C1 segment of cervical spinal cord (tissue), 14 donors: ENCODE measurements at places on chromosomes 7 and 10.
A peak's percentile ranks its signal among the peaks of the same experiment; 100 is the strongest.

- DNase-seq: no peak
Measured at GRCh38 chr7:105151152-105151551, 137.1 kb downstream of the KMT2E start.

DNA sequence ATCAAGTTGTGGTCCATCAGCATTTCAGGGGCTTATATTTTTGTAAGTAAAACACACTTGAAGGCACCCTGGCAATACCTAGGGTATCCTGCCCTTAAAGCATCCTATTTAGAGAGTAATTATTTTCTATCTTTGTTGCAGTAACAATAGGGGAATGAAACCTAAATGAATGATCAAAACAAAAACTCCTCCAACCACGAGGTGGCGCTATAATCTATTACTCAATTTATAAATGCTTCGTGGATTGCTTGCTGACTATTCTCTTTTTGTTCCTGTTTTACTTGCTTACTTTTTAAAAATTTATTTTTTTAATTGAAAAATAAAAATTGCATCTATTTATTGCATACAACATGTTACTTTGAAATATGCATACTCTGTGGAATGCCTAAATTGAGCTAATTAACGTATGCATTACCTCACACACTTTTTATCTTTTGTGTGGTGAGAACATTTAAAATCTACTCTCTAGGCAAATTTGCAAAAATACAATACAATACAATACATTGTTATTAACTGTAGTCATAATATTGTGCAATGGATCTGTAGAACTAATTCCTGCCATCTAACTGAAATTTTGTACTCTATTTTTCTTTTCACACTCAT is 147.7 kb upstream of the BMPER start:
- DNase-seq: no peak

GRCh38 chr10:129536336-129536735 is 69.3 kb downstream of the MGMT start:
- DNase-seq: no peak

GRCh38 chr7:100573691-100574361 is at the start of gene SAP25:
Gene SAP25 (minus strand): TSS chr7:100573900. CDS start chr7:100573742, 158 bp downstream.
- no peak for DNase-seq

DNA sequence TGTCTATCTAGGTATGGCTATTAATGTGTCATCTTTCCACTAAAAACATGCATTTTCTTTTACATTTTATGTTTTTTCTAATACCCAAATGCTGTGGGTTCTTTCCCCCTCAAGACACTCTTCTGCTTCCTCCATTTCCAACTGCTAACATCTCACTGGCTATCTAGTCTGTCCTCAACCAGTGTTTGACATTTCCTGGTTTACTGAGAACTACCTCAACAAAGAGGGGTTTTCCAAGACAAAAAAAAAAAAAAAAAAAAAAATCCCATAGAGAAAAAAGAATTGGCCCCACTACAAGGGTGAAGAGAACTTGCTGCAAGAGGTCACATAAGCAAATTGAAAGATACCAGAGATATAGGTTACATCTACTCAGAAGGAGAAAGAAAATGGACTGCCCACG is 359.7 kb downstream of the CRPPA start:
- no peak for DNase-seq

GRCh38 chr10:71223347-71224058 is 11.1 kb downstream of the UNC5B start:
- DNase-seq: peak; percentile 35

DNA sequence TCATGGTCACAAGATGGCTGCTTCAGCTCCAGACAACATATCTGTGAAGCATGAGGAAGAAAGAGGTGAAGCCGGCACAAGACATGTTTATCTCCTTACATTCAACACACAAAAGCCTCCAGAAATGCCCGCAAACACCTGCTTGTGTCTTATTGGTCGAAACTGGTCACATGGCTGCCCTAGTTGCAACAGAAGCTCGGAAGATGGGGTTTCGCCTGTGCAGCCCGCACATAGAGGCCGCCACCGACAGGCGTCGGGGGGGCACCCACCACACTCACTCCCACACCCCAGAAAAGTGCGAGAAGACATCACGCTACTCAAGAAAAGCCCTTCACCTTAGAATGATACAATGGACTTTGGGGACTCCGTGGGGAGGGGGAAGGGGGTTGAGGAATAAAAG is 63.0 kb upstream of the MGMT start:
- no peak for DNase-seq

GRCh38 chr7:151339651-151340382 is 1.8 kb upstream of the NUB1 start:
- no peak for DNase-seq

- no peak for DNase-seq
Measured at GRCh38 chr10:29753283-29753682, 118.5 kb upstream of the SVIL start.

- no peak for DNase-seq
Measured at GRCh38 chr10:86586516-86586915, 64.9 kb upstream of the WAPL start.

- DNase-seq: no peak
Measured at GRCh38 chr10:49212076-49212475, 23.9 kb upstream of the TMEM273 start.

- no peak for DNase-seq
Measured at GRCh38 chr10:62744136-62744535, 60.4 kb upstream of the ADO start.

- DNase-seq: no peak
Measured at GRCh38 chr10:132882069-132882951, 60.1 kb downstream of the CFAP46 start.

DNA sequence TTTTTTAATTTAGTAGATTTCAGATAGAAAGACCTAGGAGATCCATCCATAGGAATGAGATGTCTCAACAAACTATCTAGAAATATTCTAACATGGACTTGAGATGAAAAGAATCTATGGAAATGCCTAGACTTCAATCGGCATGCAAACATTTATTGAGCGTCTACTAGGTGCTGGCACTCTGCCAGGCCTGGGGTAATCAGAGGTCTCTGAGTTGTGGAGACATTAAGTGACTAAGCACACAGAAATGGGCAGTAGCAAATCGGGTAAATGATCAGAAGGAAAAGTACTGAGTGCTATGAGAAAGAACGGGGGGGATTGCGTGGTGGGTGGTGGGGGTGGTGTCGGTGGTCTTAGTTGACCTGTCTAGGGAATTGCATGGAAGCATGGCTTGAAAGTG is 466.6 kb downstream of the GALNT17 start:
- DNase-seq: no peak

- DNase-seq: no peak
Measured at GRCh38 chr10:33550811-33551210, 216.3 kb upstream of the NRP1 start.

DNA sequence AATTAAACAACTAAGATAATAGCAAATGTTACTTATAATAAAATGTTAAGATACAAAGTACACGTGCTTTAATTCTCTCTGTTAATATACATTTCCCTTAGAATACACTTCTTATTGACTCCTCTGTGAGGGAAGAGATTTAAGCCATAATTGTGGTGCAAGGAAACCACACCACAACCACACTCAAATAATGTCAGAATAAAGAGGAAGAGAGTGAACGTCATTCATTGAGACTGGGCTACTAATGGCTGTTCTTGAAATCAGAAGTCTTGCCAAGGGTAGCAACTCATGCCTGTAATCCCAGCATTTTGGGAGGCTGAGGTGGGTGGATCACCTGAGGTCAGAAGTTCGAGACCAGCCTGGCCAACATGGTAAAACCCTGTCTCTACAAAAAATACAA is 10.0 kb downstream of the FAM171A1 start:
- DNase-seq: no peak

GRCh38 chr7:68963552-68963951 is 634.7 kb upstream of the AUTS2 start:
- no peak for DNase-seq

GRCh38 chr7:155467846-155468784 is 10.2 kb downstream of the EN2 start:
- peak; percentile 78 for DNase-seq

DNA sequence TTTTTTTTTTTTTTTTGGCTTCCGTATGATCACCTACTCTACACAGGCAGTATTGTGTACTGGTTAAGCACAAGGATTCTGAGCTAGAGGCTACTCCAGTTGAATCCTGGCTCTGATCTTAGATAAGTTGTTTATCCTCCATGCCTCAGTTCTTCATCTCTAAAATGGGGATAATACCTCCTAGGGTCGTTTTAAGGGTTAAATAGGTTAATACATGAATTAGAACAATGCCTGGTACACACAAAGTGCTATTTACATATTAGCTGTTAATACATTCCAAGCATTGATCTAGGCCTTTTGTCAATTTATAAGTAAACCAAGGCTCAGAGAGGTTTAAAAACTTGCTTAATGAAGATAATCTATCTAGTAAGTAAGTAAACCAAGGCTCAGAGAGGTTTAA is 59.0 kb downstream of the ST7 start:
- DNase-seq: no peak

- DNase-seq: no peak
Measured at GRCh38 chr7:148954766-148955165, 70.7 kb upstream of the EZH2 start.

GRCh38 chr10:13016426-13016825 is 14.9 kb upstream of the CCDC3 start:
- no peak for DNase-seq

- no peak for DNase-seq
Measured at GRCh38 chr10:56449770-56450169, 88.7 kb upstream of the ZWINT start.

DNA sequence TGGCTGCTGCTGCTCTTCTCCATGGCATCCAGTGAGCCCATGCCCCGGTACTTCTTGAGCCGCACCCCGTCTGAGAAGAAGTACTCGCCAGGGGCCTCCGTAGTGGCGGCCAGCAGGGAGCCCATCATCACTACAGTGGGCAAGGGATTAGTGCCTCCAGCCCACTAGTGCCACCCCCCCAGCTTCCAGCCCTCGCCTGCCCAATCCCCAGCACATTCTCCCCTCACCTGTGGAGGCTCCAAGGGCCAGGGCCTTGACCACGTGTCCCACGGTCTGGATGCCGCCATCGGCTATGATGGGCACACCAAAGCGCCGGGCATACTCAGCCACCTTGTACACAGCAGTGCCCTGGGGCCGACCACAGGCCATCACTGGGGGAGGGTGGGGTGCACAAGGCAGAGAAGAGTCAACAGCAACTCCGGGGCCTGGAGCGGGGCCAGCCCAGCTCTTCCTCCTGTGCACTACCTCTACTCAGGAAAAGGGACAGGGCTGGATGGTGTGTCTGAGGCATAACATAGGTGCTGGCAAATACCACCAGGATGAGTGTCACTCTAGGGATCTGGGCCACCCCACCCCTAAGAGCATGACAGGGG is 14.8 kb downstream of the IMPDH1 start:
- no peak for DNase-seq

DNA sequence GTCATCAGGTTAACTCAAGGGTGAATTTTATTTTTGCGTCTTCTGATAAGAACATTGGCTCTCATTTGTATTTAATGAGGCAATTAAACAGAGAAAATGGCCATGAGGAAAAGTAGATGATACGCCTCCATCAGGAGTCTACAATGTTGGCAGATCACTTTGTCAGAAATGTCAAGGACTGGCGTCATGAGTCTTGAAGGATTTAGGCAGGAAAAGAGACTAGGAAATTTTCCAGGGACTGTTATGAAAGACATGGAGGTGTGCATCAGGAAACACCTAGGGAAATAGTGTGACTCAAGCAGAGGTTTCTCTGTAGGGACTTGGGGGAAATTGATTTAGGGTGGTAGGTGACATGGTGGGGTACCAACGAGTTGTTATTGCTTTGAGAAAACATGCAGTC is 53.4 kb upstream of the SLC35B4 start:
- DNase-seq: no peak

GRCh38 chr7:134368851-134369544 is 52.3 kb upstream of the SLC35B4 start:
- DNase-seq: no peak

- no peak for DNase-seq
Measured at GRCh38 chr7:93402944-93403343, 170.8 kb downstream of the VPS50 start.

GRCh38 chr10:35379226-35380137 is 43.2 kb downstream of the CCNY start:
- no peak for DNase-seq

GRCh38 chr7:134829380-134829986 is 50.0 kb downstream of the CALD1 start:
- no peak for DNase-seq

- DNase-seq: no peak
Measured at GRCh38 chr7:1899196-1899595, 229.1 kb downstream of the ELFN1 start.

DNA sequence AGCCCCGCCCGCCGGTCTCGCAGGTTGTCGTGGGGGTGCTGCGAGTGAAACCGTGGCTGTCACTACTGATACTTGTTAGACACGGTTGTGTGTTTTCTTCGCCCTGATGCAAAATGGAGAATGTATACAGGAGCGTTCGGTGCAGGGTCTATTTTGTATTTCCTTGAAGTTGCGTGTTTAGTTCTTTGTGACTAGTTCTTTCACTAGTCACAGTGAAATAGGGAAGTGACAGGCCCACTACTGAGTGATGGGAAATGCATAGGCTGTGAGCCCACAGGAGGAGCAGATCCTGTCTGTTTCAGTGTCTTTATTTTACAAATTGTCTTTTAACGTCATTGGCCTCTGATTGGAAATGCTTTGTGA is 675 bp downstream of the ABRAXAS2 start:
- DNase-seq: peak; percentile 39

DNA sequence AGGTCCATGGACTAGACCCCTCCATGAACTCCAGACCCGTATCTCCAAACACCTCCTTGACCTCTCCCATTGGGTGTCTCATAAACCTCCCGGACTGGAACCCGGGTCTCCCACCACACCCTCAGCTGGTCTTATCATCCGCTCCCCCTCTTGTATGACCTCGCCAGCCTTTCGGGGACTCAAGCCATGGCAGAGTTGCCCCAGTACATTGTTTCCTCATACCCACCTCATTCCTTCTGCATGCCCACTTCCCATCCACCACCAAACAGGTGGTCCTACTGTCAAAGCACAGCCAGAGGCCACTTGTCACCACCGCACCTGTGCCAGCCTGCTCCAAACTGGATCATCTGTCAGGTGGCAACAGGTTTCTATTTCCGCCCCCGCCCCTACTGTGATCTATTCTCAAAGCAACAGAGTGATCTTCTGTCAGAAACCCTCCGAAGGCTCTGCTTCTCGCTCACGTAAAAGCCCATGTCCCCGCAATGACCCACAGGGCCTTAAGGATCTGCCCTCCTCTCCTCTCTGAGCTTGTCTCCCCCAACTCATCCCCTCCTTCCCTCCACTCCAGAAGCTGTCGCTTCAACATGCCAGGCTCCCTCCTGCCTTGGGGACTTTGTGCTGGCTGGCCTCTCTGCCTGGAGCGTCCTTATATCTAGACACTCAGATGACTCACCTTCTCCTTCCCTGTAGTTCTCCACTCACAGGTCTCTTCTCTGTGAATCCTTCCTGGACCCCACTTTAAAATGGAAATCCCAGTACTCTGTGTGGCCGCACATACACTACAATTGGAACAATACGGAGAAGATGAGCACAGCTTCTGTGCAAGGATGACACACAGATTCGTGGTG is 22.8 kb upstream of the PRKAG2 start:
- no peak for DNase-seq

GRCh38 chr10:43407576-43408330 is 1.2 kb downstream of the HNRNPF start:
- DNase-seq: peak; percentile 61
